Gastroesophageal sphincter (tissue), 4 donors: ENCODE measurements at places on chromosomes 2 and 18.

DNA sequence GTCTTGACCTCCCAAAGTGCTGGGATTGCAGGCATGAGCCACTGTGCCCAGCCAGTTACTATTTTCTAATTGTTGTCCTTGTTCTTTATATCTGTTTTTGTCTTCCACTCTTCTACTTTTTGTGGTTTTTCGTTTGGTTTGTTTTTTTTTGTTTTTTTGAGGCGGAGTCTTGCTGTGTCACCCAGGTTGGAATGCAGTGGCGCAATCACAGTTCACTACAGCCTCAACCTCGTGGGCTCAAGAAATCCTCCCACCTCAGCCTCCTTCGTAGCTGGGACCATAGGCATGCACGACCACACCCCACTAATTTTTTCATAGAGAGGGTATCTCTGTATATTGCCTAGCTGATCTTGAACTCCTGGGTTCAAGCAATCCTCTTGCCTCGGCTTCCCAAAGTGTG, 100.7 kb downstream of the EHBP1 start:
- no peak for ATAC-seq

DNA sequence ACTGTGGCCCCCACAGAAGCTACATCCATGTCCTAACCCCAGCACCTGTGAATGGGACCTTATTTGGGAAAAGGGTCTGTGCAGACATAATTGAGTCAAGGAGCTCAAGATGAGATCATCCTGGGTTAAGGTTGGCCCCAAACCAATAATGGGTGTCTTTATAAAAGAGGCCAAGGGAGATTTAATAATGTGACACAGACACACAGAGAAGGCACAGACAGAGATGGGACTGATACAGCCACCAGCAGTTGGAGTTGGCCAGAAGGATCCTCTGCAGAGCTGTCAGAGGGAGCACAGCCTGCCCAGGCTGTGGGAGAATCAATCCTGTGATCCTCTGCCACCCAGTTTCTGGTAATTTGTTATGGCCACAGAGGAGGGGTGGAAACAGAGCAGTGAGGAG, 26.0 kb downstream of the SNORC start:
- ATAC-seq = no peak

DNA sequence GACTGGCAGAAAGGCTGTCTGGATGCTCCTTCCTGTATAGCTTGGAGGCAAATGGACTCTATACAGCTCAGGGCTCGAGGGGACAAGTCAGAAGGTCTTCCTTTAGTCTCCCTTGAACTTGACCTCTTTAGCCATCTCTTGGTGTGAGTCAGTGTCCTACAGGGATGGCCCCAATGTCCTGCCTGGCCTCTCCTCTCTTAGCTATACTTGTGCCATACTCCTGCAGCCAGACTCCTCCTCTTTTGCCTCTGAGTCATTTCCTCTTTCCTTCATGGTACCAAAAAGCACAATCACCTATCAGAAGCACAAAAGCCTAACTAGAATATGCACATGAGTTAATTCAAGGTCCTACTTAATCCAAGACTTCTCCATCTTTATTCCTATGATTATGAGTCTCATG, 112.7 kb downstream of the XRCC5 start:
- ATAC-seq = no peak

DNA sequence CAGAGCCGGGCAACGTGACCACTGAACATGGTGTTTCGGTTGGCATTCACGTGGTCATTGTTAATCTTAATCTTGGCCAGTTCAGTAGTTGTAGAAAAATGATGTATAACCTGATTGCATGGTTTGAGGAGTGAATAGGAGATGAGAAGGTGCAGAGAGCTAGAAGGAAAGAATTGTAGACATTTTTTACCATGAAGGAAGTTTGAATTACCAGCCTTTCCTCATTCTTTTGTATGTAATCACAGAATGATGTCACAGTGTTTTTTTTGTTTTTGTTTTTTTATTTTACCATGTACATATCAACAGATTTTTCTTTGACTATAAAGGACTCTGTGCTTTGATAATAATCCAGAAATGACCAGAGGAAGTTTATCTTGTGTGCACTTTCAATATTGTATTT, 126.3 kb downstream of the LTBP1 start:
- no peak for ATAC-seq

- no peak for ATAC-seq
Observed at GRCh38 chr18:32831781-32832180, 59.0 kb upstream of the KLHL14 start.

GRCh38 chr2:199018826-199019225, 438.9 kb downstream of the SATB2 start:
- ATAC-seq = no peak

DNA sequence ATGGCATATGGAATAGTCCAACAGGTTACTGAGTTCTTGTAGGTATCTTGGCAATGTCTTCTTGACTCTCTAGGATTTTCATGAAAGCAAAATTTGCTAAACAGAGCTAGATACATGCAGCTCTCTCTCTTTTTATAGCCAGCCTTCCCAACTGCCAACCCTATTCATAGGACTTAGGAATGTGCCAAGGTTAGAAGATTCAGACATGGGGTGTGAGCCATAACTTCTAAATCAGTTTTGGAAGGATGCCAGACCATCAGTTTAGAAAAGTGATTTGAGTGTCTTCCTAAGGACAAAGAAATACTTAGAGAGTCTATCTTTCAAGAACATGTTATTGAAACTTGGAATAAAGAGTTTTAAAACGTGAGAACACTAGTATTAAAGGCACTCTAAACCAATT, 619.5 kb upstream of the FANCL start:
- no peak for ATAC-seq

- no peak for ATAC-seq
Observed at GRCh38 chr2:159803235-159803962, 5.4 kb upstream of the CD302 start.

GRCh38 chr2:1055014-1055595, 104.5 kb downstream of the SNTG2 start:
- peak; percentile 16 for ATAC-seq

DNA sequence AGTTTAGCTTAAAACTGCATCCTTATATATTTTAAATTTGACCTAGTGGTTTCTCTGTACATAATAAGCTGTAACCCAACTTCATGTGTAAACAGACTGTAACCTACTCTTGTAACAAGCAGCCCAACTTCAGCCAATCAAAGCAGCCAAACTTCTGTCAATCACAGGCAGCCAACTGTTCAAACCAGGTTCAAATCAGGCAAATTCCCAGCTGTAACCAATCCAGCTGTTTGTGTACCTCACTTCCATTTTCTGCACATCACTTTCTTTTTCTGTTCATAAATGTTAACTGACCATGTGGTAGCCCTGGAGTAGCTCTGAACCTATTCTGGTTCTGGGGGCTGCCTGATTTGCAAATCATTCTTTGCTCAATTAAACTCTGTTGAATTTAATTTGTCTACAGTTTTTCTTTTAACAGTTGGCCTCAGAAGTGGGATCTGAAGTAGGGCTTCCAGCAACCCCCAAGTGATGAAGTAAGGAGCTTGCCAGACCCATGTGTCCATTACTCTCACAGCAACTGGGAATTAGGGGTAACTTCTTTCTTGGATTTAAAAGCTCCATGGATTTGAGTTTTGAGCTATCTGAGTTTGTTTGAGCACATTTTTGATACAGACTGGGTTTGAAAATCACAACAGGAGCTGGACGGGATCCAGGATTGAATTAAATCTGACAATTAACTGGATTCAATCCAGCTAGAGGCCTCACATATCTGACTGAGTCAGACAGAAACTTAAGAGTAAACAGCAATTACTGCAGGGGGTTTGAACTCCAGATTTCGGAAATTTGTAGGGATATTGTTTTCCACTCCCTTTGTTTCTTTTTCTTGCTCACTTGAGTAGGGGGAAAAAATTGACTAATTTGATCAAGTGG, 1569.7 kb upstream of the SLC39A10 start:
- ATAC-seq = no peak

- no peak for ATAC-seq
Observed at GRCh38 chr2:223185638-223186037, 133.6 kb downstream of the KCNE4 start.

DNA sequence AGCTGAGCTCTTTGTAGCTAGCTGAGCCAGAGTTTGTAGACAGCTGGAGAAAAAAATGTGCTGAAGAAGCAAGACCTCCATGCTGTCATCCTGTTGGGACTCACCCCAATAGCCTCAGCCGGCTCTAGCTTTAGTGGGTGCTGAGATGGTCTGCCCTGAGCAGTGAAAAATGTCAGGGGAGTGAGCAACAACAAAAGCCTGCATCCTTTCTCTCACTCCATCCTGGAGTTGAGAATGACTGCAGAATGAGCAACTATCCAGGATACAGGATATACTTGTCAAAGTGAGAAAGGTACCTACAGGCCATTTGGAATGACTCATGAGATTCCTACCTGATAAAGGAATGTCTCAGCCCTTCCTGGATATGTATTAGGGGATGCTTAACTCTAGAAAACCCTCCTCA, 146.1 kb upstream of the DLX2 start:
- ATAC-seq = no peak

DNA sequence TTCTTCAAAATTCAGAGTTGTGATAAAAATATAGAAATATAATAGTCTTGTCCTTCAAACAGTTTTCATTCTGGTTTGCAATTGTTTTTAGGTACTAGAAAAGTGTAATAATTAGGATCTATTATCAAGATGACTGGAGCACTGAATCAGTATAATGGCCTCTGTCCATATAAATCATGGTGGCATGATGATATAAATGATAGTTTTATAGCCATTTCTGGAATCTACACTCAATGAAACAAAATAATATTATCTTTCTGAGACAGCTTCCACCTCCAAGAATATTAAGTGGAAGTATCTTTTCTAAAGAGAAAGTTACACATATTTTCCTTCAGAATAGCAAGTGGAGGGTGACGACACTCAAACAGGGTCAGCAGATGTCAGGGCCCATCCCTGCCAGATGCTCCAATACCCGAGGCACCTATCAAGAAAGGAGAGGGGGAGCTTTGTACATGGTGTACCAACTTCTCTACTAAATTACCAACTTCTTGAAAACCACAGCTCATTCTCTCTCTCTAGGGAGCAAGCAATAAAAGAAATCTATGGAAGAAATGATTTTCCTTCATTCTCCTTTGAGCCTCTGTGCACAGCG, 882.7 kb upstream of the CHAC2 start:
- ATAC-seq = no peak

DNA sequence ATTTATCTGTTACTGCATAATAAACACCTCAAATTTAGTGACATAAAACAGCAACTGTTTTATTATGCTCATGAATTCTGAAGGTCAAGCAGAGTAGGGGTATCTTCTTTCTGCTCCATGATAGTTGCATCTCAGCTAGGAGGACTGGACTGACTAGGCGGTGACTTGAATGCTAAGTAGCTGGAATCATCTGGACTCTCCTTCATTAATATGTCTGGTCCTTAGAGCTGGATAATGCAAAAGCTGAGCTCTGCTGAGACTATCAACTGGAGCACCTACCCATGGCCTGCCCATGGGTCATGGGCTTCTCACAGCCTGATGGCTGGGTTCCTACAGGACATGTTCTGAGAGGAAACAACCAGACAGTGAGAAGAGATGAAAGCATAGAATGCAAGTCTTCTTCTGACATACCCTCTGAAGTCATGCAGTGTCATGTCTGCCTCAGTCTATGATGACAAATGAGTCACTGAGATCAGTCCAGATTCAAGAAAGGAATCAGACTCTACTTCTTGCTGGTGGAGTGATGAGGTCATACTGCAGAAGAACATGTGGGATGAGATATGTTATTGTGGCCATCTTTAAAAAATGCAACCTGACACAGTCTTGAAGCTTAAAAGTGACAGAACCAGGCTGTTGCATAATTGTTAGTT, 174.2 kb upstream of the OSR1 start:
- ATAC-seq = no peak

GRCh38 chr2:33375054-33375453, 101.4 kb upstream of the RASGRP3 start:
- ATAC-seq = no peak

- no peak for ATAC-seq
Observed at GRCh38 chr2:74559912-74560311, 5.4 kb downstream of the DOK1 start.

DNA sequence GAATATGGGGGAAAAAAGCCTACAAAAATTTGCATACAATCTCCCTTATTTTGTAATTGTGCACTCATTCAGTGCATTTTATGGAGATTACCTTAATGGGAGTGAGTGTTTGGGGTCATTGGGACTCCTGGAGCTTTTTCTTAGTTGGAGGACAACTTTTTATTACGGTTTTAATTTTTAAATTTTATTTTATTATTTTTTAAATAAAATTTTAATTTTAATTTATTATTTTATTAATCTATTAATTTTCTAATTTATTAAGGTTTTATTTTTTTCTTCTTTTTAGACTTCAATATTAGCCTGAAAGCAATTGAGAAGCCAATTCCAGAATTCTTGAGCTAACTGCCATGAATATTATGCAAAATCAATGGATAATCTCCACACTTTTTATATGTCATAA, 355.0 kb downstream of the SOCS6 start:
- ATAC-seq = no peak

- no peak for ATAC-seq
Observed at GRCh38 chr2:101080211-101081068, 70.7 kb downstream of the TBC1D8 start.

GRCh38 chr18:2274613-2275012, 296.7 kb downstream of the METTL4 start:
- ATAC-seq = no peak

- ATAC-seq = no peak
Observed at GRCh38 chr18:61605376-61606067, 272.3 kb downstream of the CDH20 start.

GRCh38 chr18:23377669-23378301, 75.3 kb upstream of the RIOK3 start:
- peak; percentile 67 for ATAC-seq

DNA sequence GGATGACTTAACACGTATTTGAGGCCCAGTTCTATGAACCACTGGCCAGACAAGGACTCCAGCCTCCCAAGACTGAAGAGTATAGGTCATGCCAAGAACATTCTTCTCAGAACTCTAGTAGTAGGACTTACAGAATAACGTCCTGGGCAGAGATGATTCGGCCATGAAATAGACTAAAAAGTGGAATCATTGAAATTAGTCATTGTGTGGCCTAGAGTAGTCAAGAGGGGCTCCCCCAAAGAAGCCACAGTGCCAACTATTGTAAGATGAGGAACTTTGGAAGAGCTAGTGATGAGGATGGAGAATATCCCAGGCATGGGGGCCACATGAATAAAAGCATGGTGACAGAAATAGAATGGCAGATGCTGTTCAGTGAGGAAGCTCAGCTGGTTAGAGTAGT, 101.1 kb downstream of the TRIB2 start:
- no peak for ATAC-seq

GRCh38 chr18:48171490-48172188, 237.5 kb downstream of the ZBTB7C start:
- ATAC-seq = no peak

DNA sequence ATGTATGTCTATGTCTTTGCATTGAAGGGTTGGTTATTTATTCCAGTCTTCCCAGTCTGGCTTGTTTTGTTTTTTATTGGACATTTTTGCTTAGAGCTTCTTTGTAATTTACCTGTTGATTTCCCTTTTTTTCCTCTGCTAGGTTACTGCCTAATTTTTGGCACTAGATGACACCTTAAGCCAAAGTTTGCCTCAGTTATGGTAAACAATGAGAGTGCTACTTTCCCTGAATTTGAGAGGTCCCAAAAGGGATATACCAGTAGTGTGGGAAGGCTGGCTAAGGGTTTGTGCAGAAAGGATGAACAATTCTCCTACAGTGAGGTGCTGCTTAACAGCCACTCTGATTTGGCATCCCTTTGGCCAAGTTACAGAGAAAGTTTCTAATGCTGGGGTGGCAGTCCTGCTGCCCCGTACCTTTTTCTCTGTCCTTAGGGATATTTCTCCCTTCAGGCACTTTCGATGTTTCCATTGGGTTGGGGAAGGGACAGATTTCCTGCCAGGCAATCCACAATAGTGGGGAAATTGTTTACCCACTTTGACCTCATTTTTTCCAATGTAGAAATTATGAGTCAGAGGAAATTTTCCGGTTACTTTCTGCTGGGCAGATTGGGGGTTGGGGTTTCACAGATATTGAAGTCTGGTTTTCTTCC, 354.9 kb downstream of the PTPRM start:
- ATAC-seq = no peak
